ENCODE measurements at places on chromosomes 5 and 9.

DNA sequence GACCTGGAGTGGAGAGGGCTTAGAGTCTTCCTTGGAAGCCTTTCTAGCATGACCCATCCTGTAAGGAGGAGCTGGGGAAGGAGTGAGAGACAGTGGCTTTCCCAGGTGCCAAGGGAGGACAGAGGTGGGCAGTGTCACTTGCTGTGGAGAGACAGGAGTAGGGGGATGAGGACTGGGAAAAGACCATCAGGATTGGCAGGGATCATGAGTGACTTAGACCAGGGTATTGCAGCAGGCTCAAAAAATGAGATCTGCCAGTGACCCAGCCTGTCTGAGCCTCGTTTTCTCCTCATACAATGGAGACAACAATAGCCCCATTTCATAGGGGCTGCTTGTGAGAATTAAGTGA lies 2.4 kb downstream of the TMOD1 start:
- no peak for DNase-seq

DNA sequence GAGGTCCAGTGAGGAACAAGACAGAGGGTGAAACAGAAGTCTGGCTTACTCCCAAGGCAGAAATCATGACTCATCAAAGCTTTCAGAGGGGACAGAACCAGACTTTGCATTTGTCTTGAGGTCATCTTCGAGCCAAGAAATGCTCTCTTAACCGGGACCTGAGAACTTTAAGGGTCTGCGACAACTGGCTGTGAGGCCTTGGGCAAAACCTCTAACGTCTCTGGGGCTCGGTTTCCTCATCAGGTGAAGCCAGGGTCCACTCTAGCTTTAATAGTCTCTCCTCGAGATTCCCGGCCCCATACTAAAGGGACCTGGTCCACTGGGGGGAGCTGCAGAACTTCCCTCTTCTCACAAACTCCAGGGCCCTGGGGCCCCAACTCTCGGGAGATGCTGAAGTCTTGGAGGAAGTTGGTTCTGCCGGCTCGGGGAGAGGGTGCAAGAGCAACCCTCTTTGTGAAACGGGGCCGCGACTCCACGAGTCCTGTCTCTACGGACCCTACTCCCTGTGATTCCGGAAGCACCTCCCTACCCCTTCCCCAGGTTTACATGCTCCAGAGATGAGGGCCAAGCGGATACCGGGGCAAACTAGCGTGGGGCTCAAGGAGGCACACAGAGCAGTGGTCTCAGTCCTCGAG lies 2.6 kb downstream of the GLIS3 start:
- DNase-seq = peak; percentile 78

DNA sequence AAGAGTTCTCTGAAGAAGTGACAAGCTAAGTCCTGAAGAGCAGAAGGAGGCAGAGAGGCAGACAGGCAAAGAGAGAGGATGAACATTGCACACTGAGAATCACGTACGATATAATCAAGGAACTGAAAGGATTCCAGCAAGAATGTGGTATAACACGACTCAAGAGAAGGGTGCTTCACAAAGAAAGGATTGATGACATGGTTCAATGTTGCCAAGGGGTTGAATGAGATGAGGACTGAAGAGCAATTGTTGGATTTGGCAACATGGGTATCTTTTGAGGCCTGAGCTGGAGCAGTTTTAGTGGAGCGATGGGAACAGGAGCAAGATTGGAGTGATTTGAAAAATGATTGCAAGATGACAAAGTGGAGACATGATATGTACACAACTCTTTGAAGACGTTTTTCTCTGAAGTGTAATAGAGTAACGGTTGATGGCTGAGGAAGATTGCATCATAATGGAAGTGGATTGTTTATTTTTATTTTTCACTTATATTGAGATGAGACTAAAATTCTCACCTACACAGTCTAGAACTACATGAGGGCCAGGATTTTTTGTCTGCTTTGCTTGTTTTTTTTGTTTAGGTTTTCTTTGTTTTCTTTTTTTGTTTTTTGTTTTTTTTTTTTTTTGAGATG lies 1049.9 kb upstream of the WWC1 start:
- no peak for DNase-seq

GRCh38 chr5:8462565-8462964 lies 593.6 kb downstream of the MTRR start:
- DNase-seq = peak; percentile 6

DNA sequence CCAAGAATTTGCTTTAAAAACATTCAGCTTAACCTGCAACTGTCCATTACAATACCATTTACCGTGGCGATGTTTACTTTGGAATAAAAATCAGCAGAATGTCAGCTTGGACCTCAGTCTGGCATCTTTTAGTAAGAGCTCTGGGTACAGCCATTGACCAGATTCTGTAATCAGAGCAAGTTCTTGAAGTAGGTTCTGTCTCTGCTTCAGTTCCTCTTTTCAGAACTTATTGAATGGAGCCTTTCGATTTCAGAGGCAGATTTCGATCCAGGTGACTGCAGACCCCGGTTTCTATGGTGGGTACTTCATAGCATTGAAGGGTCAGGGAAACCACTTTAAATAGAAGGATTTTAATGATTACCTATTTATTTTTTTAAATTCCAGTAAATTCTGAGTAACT lies 53.4 kb upstream of the SV2C start:
- no peak for DNase-seq

DNA sequence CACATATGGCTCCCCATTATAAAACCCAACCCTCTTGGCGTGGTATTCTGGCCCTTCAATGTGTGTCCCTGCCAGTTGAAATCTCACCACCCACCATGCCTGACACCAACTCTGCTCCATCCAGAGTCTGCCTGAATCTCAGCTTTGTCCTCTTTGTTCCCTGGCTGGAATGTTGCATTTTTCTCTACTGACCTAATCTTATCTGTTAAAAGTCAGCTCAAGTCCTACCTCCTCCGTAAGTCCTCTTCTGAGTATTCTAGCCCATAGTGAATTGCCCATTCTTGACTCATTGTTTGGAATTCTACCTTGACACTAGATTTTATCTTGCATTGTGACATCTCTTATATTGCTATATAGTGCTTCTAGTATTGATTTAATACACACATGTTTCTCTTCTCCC lies 207.1 kb upstream of the VLDLR start:
- no peak for DNase-seq

DNA sequence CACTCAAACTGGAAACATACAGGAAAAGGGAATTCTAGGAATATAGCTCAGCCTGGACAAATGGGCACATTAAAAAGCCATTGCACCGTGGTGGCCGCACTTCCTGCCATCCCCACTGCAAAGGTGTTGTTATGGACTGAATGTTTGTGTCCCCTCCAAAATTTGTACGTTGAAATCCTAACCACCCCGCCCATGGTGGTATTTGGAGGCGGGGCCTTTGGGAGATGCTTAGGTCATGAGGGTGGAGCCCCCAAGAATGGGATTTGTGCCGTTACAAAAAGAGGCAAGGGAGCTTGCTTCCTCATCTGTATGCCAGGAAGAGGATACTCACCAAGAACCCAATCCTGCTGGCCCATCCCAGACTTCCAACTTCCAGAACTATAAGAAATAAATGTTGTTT lies 1.1 kb upstream of the CMBL start:
- DNase-seq = no peak

- no peak for DNase-seq
Observed at GRCh38 chr5:154743812-154744211, 11.4 kb upstream of the LARP1 start.

DNA sequence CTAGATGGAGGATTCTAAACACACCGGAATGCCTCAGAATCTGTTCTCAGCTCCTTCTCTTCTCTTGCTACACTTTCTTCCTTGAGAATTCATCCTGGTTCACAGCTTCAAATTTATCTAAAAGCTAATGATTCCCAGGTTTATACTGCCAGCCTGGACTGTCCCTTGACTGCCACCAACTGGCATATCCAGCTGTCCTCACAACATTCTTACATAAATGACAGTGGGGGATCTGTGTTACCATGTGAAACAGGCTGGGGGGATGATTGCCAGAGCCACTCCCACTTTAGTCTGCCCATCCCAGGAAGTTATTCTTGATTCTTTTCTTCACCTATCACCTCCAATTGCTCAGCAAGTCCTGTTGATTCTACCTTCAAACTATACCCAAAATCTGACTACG lies 27.2 kb upstream of the ZFR start:
- no peak for DNase-seq

DNA sequence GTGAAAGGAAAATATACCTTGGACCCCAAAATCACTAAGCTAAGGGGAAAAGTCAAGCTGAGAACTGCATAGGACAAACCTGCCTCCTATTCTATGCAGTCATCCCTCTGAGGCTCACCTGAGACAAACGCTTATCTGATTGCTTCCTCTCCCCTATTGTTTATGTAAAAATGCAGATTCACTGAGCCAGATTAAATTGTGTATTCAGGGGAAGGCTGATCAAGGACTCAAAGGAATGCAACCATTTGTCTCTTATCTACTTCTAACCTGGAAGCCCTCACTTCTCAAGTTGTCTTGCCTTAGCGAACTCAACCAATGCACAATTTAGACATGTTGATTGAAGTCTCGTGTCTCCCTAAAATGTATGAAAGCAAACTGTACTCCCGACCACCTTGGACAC lies 13.3 kb downstream of the SPARC start:
- DNase-seq = no peak

GRCh38 chr9:113531919-113532808 lies 68.6 kb downstream of the RGS3 start:
- no peak for DNase-seq

DNA sequence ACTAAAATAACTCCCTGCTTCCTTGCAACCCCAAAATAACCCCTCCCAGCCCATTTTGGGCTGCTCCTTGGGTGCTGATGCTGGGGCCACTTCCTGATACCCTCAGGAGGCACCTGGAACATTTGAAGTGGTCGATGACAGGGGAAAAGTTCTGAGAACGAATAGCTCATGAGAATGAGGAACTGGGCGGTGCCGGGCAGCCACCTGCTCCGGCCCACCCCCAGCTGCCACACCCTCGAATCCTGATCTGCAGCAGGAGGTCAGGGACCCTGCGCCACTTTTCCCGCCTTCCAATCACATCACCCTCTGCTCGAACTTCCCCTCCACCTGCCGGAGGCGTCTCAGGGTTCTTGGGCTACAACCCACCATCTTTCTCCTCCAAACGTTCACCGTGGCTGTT lies 19.7 kb downstream of the HRH2 start:
- no peak for DNase-seq

GRCh38 chr5:66558560-66558959 lies 37.6 kb upstream of the MAST4 start:
- DNase-seq = no peak

DNA sequence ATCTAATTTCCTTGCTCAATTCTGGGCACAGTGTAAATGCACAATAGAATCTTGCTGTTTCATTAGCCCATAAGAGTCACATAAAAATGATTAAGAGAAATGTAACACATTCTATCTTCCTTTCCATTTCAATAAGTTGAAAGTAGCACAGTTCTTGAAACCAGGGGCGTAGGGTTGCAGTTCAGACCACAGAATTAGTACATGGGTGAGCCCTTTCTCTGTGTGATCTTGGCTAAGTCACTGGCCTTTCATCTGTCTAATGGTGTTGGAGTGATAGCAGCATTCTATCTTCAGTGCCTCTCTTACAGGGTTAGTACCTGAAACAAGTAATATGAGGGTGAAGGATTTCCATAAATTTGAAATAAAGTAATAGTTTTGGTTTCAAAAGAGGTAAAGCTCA lies 445.3 kb upstream of the ZNF462 start:
- no peak for DNase-seq

- no peak for DNase-seq
Observed at GRCh38 chr9:22210936-22211335, 201.8 kb upstream of the CDKN2B start.

DNA sequence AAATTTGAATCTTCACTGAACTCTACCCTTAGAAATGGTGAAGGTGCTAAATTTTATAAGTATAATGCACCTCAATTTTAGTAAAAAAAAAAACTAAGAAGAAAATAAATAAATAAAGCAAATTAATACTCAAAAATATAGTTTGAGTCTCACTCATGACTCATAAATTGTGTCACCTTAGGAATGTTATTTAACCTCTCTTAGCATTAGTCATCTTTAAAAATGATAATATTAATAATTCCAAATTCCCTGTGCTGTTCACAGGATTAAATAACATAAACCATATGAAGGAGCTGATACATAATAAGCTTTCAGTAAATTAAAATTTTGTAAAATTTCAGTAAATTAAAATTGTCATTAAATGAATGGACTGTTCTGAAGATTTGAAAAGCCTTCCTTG lies 339.8 kb upstream of the RGMB start:
- no peak for DNase-seq

DNA sequence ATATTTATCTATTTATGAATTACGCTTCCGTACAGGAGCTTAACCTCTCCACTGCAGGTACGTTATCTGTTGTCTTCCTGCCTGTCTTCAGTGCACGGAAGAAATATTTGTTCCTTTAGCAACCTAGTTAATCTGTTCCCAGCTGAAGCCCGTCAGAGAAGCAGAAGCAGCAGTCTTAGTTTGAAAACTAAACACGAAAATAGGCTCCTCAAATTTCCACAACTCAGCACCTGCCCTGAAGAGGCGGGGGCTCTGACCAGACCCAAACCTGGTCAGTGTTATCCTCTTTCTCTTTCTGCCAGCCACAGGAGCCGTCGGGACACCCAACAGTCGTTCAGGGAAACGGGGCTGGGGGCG lies 462 bp downstream of the NUDCD2 start:
- no peak for DNase-seq

GRCh38 chr9:127555840-127556820 lies 55.9 kb upstream of the STXBP1 start:
- DNase-seq = no peak

DNA sequence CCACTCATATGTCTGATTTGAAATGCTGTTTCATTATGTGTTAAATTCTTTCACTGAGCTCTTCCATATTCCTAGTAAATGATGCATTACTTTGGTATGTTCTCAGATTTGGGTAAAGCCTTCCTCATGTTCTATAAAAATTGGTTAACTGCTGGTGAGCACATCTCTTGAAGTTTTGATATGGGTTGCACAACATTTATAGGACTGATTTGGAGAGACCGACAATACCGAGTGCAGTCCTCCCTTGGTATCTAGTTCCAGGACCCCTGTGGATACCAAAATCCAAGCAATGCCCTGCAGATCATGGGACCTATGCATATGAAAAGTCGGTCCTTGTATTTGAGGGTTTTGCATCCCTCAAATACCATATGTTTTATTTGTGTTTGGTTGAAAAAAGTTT lies 37.8 kb downstream of the WDR36 start:
- DNase-seq = no peak

DNA sequence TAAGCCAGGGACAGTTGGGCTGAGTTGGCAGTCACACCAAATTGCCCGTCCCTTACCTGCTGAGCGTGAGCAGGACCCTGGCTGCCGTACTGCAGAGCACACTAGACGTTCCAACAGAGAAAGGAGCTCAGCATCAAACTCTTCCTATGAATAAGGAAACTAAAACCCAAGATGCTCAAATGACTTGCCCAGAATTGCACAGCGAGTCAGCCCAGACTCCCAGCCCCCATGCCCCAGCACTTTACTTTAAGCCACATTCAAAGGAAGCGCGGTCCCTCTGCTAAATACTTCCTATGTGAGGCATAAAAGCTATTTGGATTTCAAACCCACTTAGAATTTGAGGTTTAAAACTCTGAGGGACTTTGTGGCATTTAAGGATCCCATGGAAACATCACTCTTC lies 23.9 kb downstream of the PAX5 start:
- no peak for DNase-seq
